ENCODE measurements at places on chromosomes 2 and 18.

- DNase-seq = no peak
Measured at GRCh38 chr18:50630895-50631294, 71.0 kb downstream of the MAPK4 start.

- DNase-seq = no peak
Measured at GRCh38 chr2:159605441-159606178, 10.7 kb downstream of the BAZ2B start.

GRCh38 chr2:186639939-186640338 lies 50.1 kb downstream of the ITGAV start:
- no peak for DNase-seq

GRCh38 chr2:151842830-151843690 lies 14.8 kb upstream of the ARL5A start:
- no peak for DNase-seq

DNA sequence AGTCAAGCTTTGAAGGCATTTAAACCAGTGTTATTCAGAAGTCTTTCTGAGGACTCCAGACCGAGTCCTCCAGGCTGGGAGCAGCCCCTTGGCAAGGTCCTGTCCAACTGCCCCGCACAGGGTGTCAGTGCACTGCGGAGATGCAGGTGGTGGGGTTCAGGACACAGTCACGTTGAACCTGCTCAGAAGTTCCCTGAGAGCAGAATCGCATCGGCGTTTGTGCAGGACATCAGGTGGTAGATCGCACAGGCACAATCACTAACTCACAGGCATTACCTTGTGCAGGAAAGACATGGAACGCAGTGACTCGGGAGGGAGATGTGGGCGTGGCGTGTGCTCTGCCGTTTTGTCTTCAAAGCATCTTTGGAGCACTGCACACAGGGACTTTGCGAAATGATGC lies 10.4 kb downstream of the COPS9 start:
- DNase-seq = no peak

Data from substantia nigra (tissue), 51 donors.